ENCODE measurements at places on chromosomes 3 and 15.

GRCh38 chr3:63927422-63928280 is 15.5 kb upstream of the SCAANT1 start:
- no peak for DNase-seq

- DNase-seq, result no peak
Measured at GRCh38 chr3:158368271-158368670, 202.7 kb upstream of the MLF1 start.

DNA sequence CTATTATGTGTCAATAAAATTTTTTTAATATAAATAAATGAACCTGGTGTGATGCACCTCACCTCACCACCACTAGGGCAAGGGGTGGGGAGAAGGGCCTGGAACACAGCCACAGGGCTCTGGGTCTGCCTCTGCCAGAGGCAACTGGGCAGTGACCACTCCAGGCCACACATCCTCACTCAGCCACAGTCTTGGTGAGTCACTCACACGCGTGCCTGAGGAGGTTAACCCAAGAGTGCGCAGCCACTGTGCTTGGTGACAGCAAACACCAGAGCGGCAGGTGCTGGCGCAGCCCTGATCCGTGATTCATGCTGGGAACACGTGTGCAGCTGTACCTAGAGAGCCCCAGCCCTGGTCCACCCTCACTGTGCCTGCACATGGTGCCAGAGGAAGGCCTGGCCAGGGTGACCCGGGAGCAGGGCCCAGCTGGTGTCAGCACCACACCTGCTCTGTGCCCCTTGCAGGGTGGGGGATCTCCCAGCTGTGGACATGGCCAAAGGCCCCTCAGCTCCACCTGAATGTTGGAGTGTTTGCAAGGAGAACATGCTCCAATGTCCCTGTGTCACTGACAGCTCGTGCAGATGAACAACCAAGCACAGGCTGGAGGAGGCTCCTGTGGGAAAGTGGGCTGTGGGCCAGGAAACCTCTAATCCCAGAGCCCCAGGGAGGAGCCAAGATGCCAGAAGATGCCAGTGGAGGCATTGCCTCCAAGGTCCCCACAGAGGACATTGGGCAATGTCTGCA is 2.1 kb downstream of the SLC41A3 start:
- DNase-seq, result peak; percentile 79

DNA sequence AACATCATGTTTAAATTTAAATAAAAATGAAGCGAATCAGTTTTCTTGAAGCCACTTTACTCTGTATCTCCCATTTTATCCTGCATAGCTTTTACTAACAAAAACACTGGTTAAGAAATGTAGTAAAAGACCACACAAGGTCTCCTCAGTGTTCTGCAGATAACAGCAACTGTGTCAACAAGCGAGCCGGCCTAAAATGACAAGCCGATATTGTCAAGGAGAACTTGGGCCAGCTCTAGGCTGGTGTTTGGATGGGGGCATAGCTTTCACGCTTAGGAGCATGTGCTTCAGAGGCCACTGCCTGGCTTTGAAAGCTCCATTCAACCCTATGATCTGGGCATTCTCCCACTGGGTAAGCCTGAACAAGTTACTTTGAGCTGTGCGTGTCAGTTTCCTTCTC is 38.1 kb downstream of the MFSD1 start:
- DNase-seq, result no peak

DNA sequence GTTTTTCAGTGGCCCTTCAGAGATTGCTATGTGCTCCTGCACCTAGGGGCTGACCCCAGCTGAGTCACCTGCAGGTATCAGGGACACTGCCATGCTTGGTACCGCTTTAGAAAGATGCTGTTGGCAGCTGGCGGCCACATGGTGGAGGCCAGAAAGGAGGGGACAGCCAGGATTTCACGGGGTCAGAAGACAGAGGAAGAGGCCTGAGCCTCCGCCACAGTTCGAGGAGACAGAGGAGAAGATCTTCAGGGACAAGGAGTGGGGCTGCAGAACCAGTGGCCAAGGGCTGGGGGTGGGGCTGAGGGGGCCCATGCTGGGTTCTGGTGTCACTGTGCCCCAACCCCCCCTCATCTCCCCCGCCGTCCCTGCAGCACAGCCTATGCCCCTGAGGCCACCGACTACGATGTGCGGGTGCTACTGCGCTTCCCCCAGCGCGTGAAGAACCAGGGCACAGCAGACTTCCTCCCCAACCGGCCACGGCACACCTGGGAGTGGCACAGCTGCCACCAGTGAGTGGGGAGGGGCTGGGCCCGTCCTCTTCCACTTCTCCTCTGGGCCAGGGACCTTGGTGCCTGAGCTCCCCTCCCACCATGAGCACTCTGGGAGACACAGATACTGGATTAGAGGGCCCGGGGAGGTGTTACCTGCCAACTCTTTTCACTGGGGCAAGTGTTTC is 19.9 kb downstream of the LOXL1 start:
- DNase-seq, result no peak

- peak; percentile 5 for DNase-seq
Measured at GRCh38 chr3:48399387-48400172, 27.6 kb downstream of the FBXW12 start.

- no peak for DNase-seq
Measured at GRCh38 chr15:66865622-66866611, 163.9 kb downstream of the SMAD6 start.

DNA sequence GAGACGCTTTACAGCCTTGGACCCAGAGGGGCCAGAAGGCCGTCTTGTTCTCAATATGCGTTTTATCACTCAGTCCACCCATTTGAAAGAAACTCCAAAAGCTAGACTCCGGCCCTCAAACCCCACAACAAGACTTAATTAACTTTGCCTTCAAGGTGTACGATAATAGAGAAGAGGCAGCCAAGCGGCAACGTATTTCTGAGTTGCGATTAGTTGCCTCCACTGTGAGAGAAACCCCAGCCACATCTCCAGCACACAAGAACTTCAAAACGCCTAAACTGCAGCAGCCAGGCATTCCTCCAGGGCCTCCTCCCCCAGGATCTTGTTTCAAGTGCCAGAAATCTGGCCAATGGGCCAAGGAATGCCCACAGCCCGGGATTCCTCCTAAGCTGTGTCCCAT is 17.4 kb upstream of the INO80 start:
- no peak for DNase-seq

DNA sequence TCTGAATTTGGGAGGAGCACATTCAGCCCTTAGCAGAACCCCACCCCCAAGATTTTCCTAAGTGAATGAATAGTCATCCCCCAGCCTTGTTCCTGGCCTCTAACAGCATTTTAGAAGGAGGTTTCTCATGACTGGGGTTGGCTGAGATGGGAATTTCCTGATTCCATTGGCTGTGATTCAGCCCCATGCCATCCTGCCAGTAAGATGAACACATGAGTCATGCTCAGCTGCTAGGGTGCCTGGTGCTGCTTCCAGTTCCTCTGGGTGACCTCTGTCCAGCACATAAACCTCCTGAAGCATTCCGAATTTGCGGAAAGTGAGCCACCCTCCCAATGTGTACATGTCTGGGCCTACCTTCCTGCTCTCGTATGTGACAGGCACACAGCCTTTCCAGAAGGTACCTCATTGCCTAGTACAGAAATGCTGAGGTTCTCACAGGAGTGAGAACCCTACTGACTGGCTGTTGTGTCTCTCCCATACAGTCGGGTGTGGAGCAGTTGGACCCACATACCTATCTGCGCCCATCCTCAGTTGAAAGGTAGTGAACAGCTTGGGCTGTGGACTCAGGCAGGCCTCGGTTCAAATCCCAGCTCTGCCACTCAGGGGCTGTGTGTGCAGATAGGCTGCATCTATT is 91.7 kb downstream of the APBA2 start:
- DNase-seq, result peak; percentile 68

- DNase-seq, result peak; percentile 86
Measured at GRCh38 chr3:53773611-53774368, 72.4 kb downstream of the CHDH start.

- no peak for DNase-seq
Measured at GRCh38 chr3:1552831-1553230, 460.0 kb downstream of the CNTN6 start.

DNA sequence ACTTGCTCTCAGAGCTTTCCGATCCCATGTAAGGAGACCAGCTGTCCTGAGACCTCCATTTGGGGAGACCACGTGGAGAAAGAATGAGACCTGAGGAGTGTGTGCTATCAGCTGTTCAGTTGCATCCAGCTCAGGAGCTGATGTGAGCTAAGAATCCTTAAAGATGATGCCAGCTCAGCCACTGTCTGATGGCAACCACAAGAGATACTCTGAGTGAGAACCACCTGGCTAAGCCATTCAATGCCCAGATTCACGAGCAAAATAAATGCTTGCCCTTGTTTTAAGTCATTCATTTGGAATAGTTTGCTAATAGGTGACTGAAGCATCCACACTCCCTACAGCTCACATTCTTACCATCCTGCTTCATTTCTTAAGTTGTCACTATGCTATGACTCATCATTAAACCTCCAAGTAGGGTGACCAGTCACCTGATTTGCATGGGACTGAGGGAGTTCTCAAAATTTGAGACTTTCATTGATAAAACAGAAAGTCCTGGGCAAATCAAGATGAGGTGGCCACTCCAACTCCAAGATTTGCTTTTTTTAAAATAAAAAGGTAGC is 56.4 kb downstream of the SPTSSB start:
- DNase-seq, result no peak

DNA sequence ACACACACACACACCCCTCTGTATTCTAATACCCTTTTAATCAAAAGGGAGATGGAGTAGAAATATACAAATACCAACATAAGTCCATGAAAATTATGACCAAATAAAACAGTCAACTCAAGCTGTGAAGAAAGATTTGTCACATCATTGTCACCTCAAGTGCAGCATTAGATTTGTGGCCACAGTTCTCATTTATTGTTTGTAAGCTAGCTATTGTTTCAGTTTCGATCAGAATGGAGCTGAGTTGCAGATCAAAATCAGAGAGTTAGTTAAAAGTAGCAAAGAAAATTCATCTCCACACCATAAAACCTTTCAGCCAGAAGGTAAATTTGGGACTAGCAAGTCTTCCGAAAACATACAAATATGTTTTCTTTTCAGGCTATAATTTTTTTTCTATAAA is 267.7 kb upstream of the LMCD1 start:
- no peak for DNase-seq

DNA sequence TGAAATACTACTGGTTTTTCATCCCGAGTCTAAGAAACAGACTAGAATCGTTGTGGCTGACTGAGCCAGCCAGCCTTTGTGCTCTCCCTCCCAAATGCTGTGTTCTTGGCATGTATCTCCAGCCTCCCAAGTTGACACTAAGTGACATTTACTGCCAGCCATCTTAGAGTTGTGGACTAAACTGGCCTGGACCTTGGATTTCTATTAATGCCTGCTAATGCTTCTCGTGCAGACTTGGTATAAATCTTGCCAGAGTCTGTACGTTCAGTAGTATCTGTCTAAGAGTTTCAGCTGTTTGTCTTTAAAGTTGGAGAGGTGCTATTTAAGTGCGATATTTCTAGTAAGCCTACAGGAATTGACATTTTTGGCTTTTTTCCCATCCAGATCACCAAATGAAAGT is 166.6 kb upstream of the BHLHE40 start:
- DNase-seq, result no peak

GRCh38 chr3:102112704-102113230 is 263.5 kb downstream of the NFKBIZ start:
- no peak for DNase-seq

DNA sequence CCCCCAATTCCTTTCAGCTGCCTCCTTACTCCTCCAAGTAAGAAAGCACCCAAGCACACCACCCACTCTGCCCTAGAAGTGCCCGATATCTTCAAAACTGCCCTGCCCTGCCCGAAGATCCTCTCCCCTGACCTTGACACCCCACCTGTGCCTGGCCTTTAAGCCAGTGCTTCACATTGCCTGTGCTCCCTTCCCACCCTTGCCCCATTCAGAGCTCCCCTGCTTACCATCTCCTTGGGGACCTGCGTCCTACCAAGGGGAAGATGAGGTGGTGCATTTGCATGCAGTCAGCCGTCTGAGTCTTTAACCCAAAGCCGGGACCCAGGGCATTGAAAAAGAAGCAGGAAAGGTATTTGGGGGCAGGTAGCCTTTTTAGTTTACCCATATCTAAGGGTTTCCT is 73.5 kb upstream of the SLCO3A1 start:
- no peak for DNase-seq

GRCh38 chr3:131811481-131811880 is 223.3 kb downstream of the CPNE4 start:
- DNase-seq, result no peak

DNA sequence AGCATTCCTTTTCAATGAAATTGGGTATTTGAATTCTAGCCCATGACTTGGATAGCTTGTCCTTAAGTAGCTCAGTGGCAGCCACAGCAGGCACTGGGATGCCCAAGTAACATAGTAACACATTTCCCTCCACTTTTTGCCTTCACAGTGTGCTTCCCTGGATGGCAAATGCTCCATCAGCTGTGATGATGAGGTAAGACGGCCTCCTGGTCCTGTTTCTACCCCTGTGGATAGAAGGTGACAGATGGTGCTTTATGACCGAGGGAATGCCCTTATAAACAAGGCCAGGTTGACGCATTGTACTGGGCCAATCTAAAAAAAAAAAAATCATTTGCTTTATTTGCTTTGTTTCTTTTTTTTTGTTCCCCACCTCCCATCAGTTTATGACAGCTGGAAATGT is 41.8 kb upstream of the LRTM1 start:
- DNase-seq, result no peak

- DNase-seq, result no peak
Measured at GRCh38 chr3:43699864-43700263, 9.1 kb downstream of the ABHD5 start.

- DNase-seq, result peak; percentile 64
Measured at GRCh38 chr3:194565597-194566190, 67.5 kb downstream of the TMEM44 start.
